HT1080 (cell line): ENCODE measurements at places on chromosomes 7 and 10. TPM values are rescaled to one million over a fixed set of nuclear protein-coding genes. Genes with fewer than 3 reads are reported as not detected.

The FGFBP3 gene
- total RNA-seq, result 1.4 and 2.9 TPM in 2 replicates

The AS3MT gene
- total RNA-seq, result 0.14 TPM in 1 of 2 replicates, not detected in the other

The TMEM273 gene
- not detected in 2 replicates for total RNA-seq

The IDI1 gene
- 113 and 125 TPM in 2 replicates for total RNA-seq

GRCh38 chr7:4610768-4611467 lies 71.2 kb upstream of the FOXK1 start:
- peak; percentile 49 for DNase-seq

DNA sequence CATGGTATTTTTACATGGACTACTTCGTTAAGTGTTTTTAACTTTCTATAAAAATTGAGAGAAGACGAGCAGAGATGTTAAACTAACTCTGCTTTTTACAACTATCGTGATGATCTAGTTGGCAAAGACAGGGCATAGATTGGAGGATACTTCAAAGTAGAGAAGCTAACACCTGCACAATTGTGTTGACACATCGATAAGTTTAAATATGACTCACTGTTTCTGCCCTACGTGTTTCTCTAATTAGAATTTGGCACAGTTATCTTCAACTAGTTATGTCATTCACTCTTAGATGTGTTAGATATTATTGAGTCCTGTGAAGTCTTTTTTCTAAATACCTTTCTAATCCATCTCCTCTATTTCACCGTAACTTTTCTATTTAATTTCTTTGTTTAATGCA lies 68.5 kb upstream of the FERD3L start:
- DNase-seq, result no peak

GRCh38 chr10:128008521-128009250 lies 101.8 kb downstream of the PTPRE start:
- DNase-seq, result no peak

DNA sequence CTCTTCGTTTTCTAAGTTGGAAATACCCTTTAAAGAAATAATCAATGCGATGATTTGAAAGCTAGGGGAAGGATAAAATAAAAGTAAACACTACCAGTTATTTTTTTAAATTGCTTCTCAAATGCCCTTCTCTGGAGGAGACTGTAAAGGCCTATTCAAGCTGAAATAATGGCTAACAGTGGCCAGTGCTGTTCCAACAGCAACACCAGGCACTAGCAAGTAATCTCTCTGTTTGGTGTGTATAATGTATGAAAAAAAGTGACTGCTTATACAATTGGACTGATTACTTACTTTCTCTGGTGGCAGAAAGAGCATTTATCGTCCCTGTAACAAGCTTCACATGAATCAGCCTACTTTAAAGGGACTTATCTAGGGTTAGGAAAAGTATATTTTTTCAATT lies 102.7 kb downstream of the CSTF2T start:
- DNase-seq, result no peak

- DNase-seq, result peak; percentile 97
These were observed 6.9 kb upstream of the HYCC1 start for GRCh38 chr7:23020742-23021401.

GRCh38 chr7:53418834-53419482 lies 383.5 kb downstream of the POM121L12 start:
- no peak for DNase-seq

- no peak for DNase-seq
These were observed 79.0 kb downstream of the ARL4A start for GRCh38 chr7:12766416-12766815.

DNA sequence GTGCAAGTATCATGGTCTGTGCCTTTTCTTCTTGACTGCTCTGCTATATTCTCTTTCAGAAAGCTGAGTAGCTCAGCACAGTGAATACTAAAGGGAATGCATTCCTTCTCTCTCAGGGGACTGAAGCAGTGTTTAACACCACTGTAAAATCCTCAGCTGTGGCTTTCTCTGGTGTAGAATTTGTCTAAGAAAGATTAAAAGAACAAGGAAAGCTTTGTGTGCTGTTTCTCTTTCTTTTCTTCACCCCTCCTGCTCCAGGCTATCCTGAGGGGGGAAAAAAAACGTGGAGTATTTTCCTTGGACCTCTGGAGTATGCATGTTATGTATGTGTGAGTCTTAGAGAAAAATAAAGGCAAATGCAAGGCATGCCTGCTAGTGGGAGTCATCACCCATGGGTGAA lies 383.9 kb downstream of the AUTS2 start:
- no peak for DNase-seq

- DNase-seq, result no peak
These were observed 30.1 kb downstream of the LRRC17 start for GRCh38 chr7:102942868-102943267.

GRCh38 chr7:133783276-133783675 lies 343.9 kb upstream of the LRGUK start:
- no peak for DNase-seq

DNA sequence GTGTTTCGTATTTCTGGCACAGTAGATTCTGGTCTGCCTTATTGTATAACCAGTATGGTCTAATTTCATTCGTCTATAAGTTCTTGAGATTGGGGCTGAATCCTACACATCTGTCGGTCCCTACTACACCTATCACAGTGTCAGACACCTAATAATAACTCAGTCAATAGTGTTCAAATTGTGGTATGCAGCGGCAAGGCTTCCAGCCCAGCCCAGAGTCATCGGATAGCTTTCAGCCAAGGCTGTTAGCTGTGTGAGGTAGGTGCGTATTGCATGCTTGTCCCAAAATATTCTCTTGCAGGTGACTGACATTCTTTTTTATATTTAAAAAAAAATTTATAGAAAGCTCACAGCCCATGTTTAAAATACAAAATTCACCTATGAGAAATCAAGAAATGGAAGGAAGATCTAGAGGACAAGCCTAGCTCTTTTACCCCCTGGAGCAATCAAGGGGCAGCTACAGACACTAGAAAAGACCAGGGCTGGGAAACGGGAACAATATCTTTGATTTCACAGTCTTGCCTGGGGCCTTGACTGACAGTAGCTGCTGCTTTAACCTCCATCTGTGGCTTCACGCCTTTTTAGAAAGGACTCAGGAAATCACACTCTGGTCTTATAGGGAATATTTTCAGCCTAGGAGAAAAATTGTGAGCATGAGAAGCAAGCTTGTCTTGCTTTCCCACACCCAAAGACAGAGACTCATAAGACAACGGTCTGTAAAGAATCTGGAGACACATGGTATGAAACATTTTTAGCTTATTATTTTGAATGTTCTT lies 9.5 kb upstream of the ASB4 start:
- no peak for DNase-seq

- DNase-seq, result no peak
These were observed 12.6 kb downstream of the CYP51A1 start for GRCh38 chr7:92121681-92122080.
